ENCODE measurements at places on chromosomes 2 and 18.

GRCh38 chr2:129894616-129895015 lies 84.8 kb upstream of the RAB6C start:
- DNase-seq = no peak

DNA sequence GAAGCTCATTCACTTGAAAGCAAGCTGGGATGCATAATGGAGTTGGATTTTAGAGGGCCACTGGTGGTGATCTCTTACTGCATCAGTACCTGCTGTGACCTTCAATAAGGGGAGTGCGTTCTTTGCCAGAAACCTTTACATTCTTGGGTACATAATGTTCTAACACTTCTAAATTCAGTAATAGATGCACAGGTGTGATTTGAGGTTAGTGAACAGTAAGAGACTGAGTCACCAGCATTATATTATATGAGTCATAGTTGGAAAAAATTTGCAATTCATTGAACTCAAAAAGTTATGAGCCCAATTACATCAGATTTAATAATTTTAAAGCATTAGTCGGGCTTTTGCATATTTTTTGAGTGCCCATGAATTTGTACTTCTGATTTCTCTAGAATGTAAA lies 803.3 kb downstream of the ADCYAP1 start:
- DNase-seq = no peak

- no peak for DNase-seq
These were observed 1.4 kb downstream of the GMPPA start for GRCh38 chr2:219500135-219500534.

GRCh38 chr2:169928463-169928864 lies 101.2 kb downstream of the UBR3 start:
- DNase-seq = peak; percentile 45

DNA sequence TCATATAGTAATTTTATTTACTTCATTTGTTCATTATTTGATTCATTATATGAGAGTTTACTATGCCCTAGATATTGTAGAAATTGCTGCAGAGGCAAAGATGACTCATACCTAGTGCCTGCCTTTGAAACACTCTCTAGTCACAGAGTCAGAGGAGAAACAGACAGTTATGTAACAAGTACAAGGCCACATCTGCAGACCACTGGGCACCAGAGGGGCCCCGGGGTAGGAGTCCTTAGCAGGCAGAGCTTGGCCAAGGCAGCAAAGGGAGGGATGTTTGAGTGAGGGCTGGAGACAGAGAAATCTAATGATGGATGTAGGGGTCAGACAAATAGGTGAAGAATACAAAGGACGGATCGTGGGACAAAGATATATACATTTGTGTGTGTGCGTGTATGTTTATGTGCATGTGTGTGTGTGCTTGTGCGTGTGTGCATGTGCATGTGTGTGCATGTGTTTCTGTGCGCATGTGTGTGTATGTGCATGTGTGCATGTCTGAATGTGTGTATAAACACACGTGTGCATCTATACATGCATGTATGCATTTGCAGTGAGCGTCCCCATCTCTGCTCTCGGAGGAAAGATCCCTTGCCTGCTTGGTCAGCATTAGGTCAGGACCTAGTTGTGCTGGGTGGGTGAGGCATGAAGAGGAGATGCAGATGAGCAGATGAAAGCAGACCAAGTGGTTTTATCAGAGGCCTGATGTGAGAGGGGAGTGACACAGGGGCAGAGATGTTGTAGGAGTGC lies 170.6 kb upstream of the MYT1L start:
- DNase-seq = no peak

DNA sequence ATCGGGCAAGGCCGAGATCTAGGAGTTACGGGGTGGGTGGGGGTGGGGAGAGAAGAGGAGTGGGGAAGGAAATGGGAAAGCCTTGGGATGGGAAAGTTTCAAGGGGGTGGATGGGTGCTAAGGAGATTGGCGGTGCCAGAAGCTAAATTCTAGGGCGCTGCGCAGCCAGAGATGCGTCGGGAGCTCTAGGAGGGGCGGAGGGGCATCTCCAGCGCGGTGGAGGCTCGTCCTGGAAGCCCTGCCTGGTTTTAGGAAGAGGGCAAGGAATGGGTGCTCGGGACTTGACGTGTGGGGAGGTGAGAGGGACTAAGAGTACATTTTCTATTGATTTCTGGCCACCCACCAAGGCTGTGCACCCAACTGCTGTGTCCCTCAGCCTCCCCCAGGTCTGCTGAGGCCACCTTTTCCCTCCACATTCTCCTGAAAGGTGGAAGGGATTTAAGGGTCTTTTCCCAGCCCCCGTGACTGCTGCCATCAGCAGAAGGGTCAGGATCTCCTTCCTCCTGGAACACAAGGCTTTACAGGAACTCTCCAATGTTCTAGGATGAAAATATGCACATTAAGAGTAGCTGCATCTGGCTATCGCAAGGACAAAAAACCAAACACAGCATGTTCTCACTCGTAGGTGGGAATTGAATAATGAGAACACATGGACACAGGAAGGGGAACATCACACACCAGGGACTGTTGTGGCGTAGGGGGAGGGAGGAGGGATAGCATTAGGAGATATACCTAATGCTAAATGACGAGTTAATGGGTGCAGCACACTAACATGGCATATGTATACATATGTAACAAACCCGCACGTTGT lies 1.4 kb downstream of the C2orf72 start:
- no peak for DNase-seq

DNA sequence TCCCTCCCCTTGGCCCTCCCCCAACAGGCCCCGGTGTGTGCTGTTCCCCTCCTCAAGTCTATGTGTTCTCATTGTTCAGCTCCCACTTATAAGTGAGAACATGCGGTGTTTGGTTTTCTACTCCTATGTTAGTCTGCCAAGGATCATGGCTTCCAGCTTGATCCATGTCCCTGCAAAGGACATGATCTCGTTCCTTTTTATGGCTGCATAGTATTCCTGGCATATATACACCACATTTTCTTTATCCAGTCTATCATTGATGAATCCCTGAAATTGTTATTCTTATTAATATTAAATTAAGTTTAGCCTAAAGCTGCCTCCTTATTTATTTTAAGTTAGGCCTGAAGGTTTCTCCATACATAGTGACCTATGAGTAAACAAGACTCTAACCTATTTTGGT lies 18.8 kb upstream of the RAB31 start:
- DNase-seq = no peak

DNA sequence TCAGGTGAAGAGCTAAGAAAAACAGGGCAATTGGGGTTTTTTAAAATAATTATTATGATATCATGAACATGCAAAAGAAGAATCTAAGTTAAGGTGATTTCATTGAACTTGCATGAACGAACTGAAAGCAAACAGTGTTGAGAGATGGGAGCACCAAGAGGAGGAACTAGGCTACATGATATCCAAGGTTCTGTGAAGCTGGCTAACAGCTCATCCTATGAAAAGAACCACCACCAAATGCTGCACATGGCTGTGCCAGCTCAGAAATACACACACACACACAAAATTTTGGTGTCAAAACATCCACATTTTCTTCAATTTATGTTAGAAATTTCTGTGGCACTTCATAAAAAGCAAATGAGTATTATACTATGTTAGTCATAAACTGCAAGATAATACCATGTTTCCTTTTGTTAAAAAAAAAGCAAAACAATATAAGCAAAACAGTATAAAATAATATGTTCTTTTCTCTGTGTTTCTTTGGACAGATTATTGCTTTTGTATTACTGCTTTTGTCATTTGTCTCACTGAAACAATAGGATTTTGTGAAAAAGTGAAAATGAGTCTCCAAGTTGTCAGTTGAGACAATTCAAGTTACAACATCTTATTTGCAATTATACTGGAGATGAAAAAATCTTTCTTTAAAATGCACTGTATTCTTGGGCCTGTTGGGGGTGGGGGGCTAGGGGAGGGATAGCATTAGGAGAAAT lies 12.6 kb upstream of the TTC32 start:
- no peak for DNase-seq

DNA sequence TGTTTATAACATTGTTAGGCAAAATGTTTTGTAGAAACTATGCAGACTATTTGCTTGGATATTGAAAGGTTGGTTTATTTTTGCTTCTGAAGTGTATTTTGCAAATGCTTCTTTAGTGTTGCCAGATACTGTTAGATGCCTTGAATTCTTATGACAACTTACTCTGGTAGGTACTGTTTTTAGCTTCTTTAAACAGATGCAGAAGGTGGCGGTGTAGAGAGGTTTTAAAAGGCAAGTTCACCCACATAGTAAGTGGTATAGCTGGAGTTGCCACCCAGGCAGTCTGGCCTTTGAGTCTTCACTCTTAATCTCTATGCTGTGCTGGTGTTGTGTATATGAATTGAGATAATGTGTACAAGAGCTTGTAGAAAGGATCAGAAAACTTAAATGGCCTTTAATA lies 3.6 kb downstream of the PCYOX1 start:
- DNase-seq = no peak

- peak; percentile 82 for DNase-seq
These were observed 49.2 kb upstream of the LGALSL start for GRCh38 chr2:64404743-64405142.

GRCh38 chr2:54545702-54546450 lies 89.7 kb downstream of the SPTBN1 start:
- DNase-seq = peak; percentile 15

GRCh38 chr2:84846041-84846663 lies 34.7 kb downstream of the TRABD2A start:
- DNase-seq = peak; percentile 48

- no peak for DNase-seq
These were observed 541.3 kb upstream of the LRRTM4 start for GRCh38 chr2:78063246-78064020.

GRCh38 chr2:84999553-84999955 lies 28.6 kb downstream of the KCMF1 start:
- DNase-seq = no peak

- DNase-seq = no peak
These were observed 109.8 kb upstream of the FZD5 start for GRCh38 chr2:207879536-207879935.

GRCh38 chr2:20438334-20439192 lies 8.3 kb upstream of the RHOB start:
- DNase-seq = peak; percentile 95

- DNase-seq = no peak
These were observed 38.9 kb upstream of the MSH6 start for GRCh38 chr2:47744074-47744473.

DNA sequence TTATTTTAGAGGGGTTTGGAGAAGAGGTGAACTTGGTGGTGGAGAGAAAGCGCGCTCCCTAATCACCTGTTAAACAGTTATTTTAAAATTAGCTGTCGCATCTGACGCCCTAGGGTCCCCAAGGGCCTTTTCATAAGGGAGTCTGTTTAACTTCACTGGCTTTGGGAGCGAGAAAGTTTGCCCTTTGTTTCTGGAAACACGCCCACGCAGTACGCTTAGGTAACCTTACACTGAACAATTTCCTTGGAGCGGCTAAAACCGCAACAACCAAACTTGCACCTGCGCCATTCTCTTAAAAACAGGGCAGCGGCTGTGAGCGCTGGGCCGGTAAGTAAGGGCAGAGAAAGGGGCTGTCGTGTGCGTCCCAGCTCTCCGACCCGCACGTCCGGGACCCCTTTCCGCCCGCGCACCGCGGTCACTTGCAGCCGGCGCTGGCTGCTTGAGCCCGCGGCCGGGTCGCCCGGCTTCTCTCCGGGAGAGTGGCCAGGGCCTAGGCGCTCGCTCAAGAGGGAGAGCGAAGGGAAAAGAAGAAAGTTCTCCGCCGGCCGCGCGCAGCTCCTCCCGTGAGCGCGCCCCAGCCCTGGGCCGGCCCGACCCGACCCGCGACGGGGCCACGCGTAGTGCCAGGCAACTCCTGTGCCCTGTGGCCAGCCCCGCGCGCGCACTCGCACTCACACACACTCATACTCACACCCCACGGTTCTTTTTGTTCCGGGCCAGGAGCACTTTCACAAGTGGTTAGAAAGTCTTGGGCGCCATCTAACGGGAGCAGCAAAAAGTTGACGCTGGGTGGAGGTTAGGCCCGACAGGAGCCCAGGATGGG lies 19.2 kb downstream of the POU3F3 start:
- peak; percentile 76 for DNase-seq

GRCh38 chr2:63051795-63052333 lies 1.2 kb downstream of the OTX1 start:
- DNase-seq = no peak

DNA sequence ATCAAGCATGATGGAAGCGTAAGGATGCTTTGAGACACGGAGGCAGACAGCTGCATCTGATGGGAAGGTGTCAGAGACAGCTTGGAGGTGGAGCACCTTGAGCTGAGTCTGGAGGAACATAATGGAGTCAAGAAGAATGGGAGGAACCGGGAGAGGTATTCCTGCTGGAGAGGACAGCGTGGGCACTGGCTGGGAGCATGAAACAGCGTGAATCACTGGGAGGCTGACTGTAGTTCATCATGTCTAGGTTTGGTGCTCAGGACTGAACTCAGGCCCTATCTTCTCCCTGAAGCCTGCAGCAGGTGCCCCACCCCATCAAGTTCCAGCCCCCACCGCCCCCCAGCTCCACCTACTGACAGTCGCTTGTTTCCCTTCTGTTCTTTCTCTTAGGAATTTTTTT lies 98.6 kb downstream of the TMEM17 start:
- no peak for DNase-seq

GRCh38 chr2:147463881-147464520 lies 380.8 kb upstream of the ACVR2A start:
- no peak for DNase-seq

DNA sequence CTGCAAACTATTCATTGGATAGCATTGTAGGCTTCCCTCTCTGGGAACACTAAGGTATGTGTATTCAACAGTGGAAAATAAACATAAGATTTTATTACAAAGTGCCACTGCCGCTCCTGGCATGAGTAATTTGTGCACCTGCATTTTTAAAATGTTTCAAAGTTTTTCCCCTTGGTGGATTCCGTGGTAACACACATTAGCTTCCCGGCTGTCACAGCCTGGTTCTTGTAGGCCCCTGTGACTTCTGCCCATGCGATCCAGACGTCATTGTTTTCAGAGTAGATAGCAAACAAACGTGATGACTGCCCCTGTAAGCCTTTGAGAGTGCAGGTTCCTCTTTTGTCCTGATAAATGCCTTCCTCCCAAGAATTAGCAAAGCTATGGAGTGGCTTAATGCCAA lies 421.0 kb downstream of the ZNF521 start:
- no peak for DNase-seq

DNA sequence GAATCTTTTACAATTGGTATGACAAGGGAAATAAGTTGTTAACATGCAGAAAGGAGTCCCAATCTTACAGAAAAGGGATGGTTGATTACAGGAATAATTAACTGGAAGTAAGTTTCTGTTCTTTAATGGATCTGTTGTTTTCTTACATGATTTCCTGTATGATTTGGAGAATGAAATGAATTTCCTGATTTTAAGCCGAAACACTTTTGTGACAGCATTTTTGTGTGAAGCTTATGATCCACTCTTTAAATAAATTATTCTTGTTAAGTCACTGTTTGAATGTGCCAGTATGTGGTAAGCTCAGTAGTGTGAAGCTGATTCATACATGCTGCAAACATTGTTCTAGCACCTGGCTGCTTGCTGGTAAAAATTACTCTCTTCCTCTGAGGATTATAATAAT lies 516.2 kb downstream of the DCDC2C start:
- no peak for DNase-seq

DNA sequence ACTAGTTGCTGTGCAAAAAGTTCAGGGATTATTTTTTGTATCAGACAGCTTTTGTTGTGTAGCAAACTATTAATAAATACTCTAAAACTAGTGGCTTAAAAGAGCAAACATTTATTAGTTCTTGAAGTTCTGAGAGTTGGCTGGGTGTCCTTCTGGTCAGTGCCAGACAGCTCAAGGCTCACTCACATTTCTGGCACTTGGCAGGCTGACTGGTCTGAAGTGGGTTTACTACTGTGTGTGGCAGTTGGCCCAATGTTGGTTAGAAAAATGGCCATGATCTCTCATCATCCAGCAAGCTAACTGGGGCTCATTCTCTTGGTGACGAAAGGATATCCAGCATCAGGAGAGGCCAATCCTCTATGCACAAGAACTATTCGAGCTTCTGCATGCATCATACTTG lies 71.4 kb upstream of the ZNF385B start:
- no peak for DNase-seq

GRCh38 chr18:44898498-44898897 lies 217.8 kb downstream of the SETBP1 start:
- no peak for DNase-seq

Data from inflammatory macrophage (primary cell).